Heart left ventricle (tissue), 16 donors: ENCODE measurements at places on chromosomes 2 and 18. TPM values are rescaled to one million over a fixed set of nuclear protein-coding genes. Genes with fewer than 3 reads are reported as not detected.

DIPK1C gene
- total RNA-seq: 6.3 TPM

PLEK gene
- 1.3 TPM for total RNA-seq

C2orf80 gene
- total RNA-seq: not detected

L3MBTL4 gene
- total RNA-seq: 3.1 TPM

ALPP gene
- total RNA-seq: not detected

VSNL1 gene
- total RNA-seq: 25.1 TPM

GRCh38 chr2:224736227-224736626 is 20.1 kb upstream of the CCDC195 start:
- no peak for DNase-seq
- H3K27ac ChIP-seq: no peak overlapping the region
- H3K4me1 ChIP-seq: no peaks in the 10 kb centered on the region
- H3K27me3 ChIP-seq: no peaks in the 10 kb centered on the region
- no peak overlapping the region for H3K4me3 ChIP-seq

GRCh38 chr2:167946441-167946841 is 301.0 kb downstream of the STK39 start:
- no peaks in the 10 kb centered on the region for H3K27me3 ChIP-seq
- DNase-seq: no peak
- no peaks in the 10 kb centered on the region for H3K36me3 ChIP-seq
- H3K4me1 ChIP-seq: no peaks in the 10 kb centered on the region
- H3K27ac ChIP-seq: no peak overlapping the region
- H3K4me3 ChIP-seq: no peak overlapping the region

GRCh38 chr18:5582076-5582475 is 38.3 kb upstream of the EPB41L3 start:
- H3K36me3 ChIP-seq: no peaks in the 10 kb centered on the region
- H3K4me3 ChIP-seq: no peak overlapping the region
- DNase-seq: no peak
- peaks cover 3% of the 10 kb centered on the region for H3K4me1 ChIP-seq
- H3K27ac ChIP-seq: no peak overlapping the region

- H3K4me1 ChIP-seq: no peaks in the 10 kb centered on the region
- no peak overlapping the region for H3K4me3 ChIP-seq
- H3K27me3 ChIP-seq: peaks cover 3% of the 10 kb centered on the region
- no peak overlapping the region for H3K27ac ChIP-seq
- H3K36me3 ChIP-seq: no peaks in the 10 kb centered on the region
Observed at GRCh38 chr18:51668101-51668500, 470.6 kb upstream of the MEX3C start.

DNA sequence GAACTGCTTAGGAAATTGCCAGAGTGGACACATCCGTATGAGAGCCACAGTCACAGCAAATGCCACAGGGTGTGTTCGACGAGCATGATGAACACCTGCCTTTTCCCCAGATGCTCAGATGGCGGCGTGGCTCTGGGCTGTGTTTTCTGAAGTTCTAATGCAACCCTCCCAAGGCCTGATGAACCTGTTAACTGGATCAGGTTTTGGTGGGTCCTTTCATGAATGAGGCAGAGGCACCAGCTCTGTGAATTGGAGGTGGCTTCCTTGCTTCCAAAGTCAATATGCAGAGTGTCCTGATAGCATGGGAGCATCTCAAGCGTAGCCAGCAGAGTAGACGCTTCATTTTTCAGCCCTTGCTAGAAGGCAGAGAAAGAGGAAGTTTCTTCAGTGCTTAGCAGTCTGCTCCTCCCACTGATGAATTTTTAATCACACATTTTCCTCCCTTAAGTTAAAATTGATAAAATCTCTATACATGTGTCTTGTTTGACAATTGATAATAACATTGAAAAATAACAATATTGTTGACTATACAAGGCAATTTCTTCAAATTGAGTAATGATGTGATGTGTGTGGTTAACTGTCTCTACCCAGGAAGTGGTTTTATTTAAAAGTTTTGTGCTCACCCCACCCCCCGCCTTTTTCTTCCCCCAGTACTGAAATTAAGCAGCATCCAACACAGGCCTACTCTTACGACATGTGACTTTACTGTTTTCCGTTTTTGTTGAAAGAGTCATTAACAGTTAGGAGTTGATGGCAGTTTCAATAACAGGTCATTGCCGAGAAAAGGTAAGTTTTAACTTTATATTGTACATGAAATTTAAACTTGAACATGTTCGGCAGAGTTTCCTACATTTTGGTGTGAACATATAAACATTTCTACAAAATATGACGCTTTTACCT is at the start of gene ARHGAP15:
TSS of gene ARHGAP15 (plus strand) at position 739 of the 900 bp plus-strand sequence.
- no peaks in the 10 kb centered on the region for H3K4me1 ChIP-seq
- H3K36me3 ChIP-seq: no peaks in the 10 kb centered on the region
- no peak within 1 kb of the TSS for H3K27ac ChIP-seq

DNA sequence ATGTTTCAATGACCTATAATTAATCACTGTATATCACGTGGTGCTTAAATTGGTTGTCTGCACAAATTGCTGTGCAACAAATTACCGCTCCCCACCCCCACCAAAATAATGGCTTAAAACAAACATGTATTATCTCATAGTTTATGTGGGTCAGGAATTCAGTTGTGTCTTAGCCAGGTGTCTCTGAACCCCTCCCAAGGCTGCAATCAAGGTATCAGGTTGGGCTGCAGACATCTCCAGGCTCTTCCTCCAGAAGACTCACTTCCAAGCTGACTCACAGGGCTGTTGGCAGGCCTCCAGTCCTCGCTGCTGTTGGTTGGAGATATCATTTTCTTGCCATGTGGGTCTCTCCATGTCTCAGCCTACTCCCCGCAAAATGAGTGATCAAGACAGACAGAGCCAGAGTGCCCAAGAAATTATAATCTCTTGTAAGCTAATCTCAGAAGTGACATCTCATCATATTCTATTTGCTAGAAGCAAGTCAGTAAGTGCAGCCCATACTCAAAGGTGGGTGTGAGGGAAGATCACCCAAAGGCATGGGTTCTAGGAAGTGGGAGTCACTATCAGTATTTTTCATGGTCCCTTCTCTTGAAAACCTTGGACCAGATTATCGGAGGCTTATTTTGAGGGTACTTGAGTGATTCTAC is 38.4 kb downstream of the SPC25 start:
- no peaks in the 10 kb centered on the region for H3K36me3 ChIP-seq
- no peaks in the 10 kb centered on the region for H3K4me1 ChIP-seq
- no peaks in the 10 kb centered on the region for H3K27me3 ChIP-seq
- peak; percentile 27 for DNase-seq
- no peak overlapping the region for H3K27ac ChIP-seq

DNA sequence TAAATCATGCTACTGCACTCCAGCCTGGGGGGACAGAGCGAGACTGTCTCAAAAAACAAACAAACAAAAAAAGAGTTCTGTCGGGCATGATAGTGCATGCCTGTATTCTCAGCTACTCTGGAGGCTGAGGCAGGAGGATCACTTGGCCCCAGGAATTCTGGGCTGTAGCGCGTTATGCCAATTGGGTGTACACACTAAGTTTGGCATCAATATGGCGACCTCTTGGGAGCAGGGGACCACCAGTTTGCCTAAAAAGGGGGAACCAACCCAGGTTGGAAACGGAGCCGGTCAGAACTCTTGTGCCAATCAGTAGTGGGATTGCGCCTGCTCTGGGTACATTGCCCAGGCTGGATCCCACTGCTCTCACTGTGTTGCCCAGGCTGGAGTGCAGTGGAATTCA is 49.7 kb downstream of the SDC1 start:
- no peaks in the 10 kb centered on the region for H3K27me3 ChIP-seq
- H3K4me3 ChIP-seq: no peak overlapping the region
- H3K36me3 ChIP-seq: no peaks in the 10 kb centered on the region

DNA sequence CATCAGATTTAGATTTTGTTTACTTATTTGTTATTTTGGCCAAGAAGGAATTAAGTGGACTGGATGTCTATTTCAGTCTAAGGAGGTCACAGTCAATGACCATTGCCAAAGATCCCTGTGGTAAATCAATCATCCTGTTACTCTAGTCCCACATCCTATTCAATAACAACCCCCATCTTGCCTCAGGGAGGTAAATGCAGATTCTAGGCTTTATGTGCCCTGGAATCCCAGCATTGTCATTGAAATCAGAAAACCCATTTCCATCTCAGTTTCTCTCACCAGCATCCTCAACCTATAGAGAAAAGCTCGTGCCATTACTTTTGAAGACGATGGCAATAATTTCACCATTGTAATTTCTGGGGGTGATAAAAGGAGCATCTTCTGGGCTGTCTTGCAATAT is 71.8 kb downstream of the SKA1 start:
- no peak overlapping the region for H3K27ac ChIP-seq
- no peak overlapping the region for H3K4me3 ChIP-seq
- H3K4me1 ChIP-seq: no peaks in the 10 kb centered on the region
- no peaks in the 10 kb centered on the region for H3K36me3 ChIP-seq
- no peaks in the 10 kb centered on the region for H3K27me3 ChIP-seq

DNA sequence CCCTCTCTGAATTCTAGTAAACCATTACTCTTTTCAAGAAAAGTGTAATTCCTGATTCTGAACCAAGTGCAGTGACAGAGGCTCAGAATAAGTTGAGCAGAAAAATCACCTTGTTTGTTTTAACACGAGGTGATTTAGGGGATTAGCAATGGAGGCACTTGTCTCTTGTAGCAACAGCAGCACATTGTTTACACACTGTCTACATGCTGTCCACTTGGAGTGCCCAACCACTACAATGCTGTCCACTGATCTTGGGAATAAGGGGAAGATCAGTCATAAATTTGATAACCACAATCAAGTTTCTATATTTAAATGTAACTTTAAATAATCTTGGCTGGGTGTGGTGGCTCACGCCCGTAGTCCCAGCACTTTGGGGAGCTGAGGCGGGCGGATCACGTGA is 13.9 kb upstream of the RMND5A start:
- H3K4me1 ChIP-seq: no peaks in the 10 kb centered on the region
- peak overlapping the region; percentile 88 for H3K27ac ChIP-seq
- no peak overlapping the region for H3K4me3 ChIP-seq
- no peaks in the 10 kb centered on the region for H3K36me3 ChIP-seq
- no peak for DNase-seq

GRCh38 chr2:131168538-131168937 is 40.8 kb upstream of the POTEE start:
- no peak overlapping the region for H3K27ac ChIP-seq

GRCh38 chr2:53750041-53750768 is 17.4 kb upstream of the CHAC2 start:
- DNase-seq: no peak
- no peak overlapping the region for H3K27ac ChIP-seq
- no peaks in the 10 kb centered on the region for H3K27me3 ChIP-seq
- H3K4me3 ChIP-seq: no peak overlapping the region
- H3K36me3 ChIP-seq: no peaks in the 10 kb centered on the region
- H3K4me1 ChIP-seq: peaks cover 11% of the 10 kb centered on the region

DNA sequence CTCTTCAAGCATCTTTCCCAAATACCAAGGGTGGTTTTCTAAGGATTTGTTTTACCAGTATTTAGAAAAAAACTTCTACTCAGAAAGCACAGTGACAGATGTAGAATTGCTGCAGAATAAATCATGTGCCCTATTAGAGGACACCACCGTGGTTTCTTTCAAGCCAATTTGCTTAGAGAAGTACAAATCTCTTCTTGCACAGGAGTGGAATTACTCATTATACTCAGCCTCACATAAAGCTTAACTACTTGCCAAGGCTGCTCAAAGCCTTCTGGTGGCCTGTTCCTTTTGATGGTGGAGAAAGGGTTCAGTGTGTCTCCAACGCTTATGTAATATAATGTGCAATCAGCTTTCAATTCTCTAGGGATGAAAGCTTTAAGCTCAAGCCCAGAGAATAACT is 66.5 kb upstream of the CTNNA2 start:
- H3K36me3 ChIP-seq: no peaks in the 10 kb centered on the region
- no peaks in the 10 kb centered on the region for H3K4me1 ChIP-seq
- H3K27me3 ChIP-seq: no peaks in the 10 kb centered on the region
- H3K4me3 ChIP-seq: no peak overlapping the region
- no peak overlapping the region for H3K27ac ChIP-seq

DNA sequence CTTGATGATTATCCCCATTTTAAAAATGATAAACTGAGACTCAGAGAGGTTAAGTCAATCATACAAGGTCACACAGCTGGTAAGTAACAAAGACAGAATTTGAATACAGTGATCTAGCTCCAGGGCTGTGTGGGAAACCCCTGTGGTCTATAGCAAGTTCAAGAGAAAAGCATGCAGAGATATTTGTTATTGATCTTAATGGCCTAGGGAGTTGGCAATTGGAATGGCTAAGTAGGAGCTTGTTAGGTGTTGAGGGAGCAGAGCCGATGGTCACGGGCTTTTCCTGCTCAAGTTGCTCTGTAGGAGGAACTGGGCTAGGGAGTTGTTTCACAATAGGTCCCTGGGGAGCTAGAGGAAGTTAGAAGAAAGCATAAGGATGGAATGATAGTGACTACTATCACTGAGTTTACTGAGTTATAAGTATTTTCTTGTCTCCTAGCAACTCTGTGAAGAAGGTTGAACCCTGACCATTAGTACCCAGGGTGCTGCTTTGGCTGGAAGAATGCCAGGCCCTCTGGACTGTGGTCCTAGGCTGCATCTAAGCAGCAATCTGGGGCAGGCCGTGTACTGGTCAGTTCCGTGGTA is 30.0 kb downstream of the RNF125 start:
- H3K4me1 ChIP-seq: peaks cover 10% of the 10 kb centered on the region
- no peak overlapping the region for H3K4me3 ChIP-seq
- H3K27ac ChIP-seq: peak overlapping the region; percentile 10
- no peaks in the 10 kb centered on the region for H3K27me3 ChIP-seq
- H3K36me3 ChIP-seq: no peaks in the 10 kb centered on the region

GRCh38 chr2:85924522-85924921 is 35.7 kb upstream of the ST3GAL5 start:
- H3K27ac ChIP-seq: peak overlapping the region; percentile 66
- H3K4me1 ChIP-seq: peaks cover 18% of the 10 kb centered on the region
- no peak for DNase-seq
- H3K36me3 ChIP-seq: no peaks in the 10 kb centered on the region
- H3K4me3 ChIP-seq: no peak overlapping the region
- H3K27me3 ChIP-seq: no peaks in the 10 kb centered on the region

- no peak overlapping the region for H3K4me3 ChIP-seq
- peaks cover 4% of the 10 kb centered on the region for H3K4me1 ChIP-seq
- H3K36me3 ChIP-seq: no peaks in the 10 kb centered on the region
- no peak for DNase-seq
- H3K27me3 ChIP-seq: no peaks in the 10 kb centered on the region
- peak overlapping the region; percentile 22 for H3K27ac ChIP-seq
Observed at GRCh38 chr2:177314194-177314593, 49.7 kb upstream of the NFE2L2 start.
